ENCODE measurements at places on chromosomes 6 and 20.

GRCh38 chr20:42313704-42314103 lies 695.5 kb upstream of the CHD6 start:
- no peak for DNase-seq

- no peak for DNase-seq
Measured at GRCh38 chr6:33320315-33321181, 3.0 kb upstream of the ZBTB22 start.

DNA sequence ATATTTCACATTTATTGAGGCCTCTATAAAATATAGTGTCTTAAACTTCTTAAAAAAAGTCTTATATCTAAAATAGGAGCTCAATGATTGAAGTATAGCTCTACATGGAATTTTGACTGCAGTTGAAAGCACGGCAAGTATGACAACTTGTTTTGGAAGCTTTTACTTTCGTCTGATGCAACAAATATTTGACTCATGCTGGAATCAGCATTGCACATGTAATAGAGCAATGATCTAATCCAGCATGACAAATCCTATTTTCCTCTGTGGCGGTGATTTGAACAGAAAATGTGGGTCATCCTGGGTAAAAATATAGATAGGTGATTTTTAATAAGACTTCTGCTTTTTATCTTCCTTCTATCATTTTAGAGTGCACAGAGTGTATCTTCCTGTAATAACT lies 111.6 kb downstream of the TINAG start:
- DNase-seq, result no peak

DNA sequence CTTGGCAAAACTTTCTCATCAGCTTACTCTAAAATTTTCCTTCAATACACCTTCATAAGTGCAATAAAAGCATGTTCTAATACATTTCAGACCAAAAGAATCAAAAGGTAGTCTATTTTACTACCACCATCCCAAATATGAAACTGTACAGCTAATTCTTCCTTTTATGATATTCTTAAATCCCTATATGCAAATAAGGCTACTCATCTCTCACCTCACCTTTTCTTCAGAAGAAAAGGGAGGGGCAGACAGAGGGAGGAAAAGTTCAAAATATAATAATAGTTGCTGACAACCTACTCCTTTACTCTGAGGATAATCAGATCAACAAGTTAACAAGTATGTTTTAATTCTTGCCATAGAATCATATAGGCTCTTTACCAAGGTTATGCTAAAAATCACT lies 7.4 kb downstream of the C6orf120 start:
- no peak for DNase-seq

GRCh38 chr20:17681726-17682102 lies 328 bp downstream of the RRBP1 start:
- DNase-seq, result no peak

GRCh38 chr20:56762401-56762800 lies 133.3 kb downstream of the TFAP2C start:
- DNase-seq, result no peak

GRCh38 chr6:21615504-21615903 lies 22.0 kb downstream of the SOX4 start:
- DNase-seq, result no peak

GRCh38 chr6:117276778-117277316 lies 11.5 kb downstream of the VGLL2 start:
- no peak for DNase-seq

- DNase-seq, result no peak
Measured at GRCh38 chr6:11999246-11999645, 12.9 kb upstream of the HIVEP1 start.

GRCh38 chr6:169160091-169160854 lies 93.4 kb downstream of the THBS2 start:
- DNase-seq, result no peak

- no peak for DNase-seq
Measured at GRCh38 chr6:37531437-37532036, 31.8 kb upstream of the CCDC167 start.

DNA sequence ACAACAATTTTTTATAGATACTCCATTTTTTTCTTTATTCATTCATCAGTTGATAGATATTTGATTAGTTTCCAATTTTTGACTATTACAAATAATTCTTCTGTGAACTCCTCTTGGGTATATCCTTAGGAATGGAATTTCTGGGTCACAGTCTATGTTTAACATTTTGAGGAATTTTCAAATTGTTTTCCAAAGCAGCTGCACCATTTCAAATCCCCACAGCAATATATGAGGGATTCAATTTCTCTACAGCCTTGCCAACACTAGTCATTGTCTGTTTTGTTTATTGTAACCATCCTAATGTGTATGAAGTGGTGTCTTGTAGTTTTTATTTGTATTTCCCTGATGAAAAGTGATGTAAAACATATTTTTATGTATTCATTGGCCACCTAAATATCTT lies 320.3 kb upstream of the DEFB112 start:
- no peak for DNase-seq

- DNase-seq, result no peak
Measured at GRCh38 chr6:31578184-31579118, 3.1 kb downstream of the TNF start.

DNA sequence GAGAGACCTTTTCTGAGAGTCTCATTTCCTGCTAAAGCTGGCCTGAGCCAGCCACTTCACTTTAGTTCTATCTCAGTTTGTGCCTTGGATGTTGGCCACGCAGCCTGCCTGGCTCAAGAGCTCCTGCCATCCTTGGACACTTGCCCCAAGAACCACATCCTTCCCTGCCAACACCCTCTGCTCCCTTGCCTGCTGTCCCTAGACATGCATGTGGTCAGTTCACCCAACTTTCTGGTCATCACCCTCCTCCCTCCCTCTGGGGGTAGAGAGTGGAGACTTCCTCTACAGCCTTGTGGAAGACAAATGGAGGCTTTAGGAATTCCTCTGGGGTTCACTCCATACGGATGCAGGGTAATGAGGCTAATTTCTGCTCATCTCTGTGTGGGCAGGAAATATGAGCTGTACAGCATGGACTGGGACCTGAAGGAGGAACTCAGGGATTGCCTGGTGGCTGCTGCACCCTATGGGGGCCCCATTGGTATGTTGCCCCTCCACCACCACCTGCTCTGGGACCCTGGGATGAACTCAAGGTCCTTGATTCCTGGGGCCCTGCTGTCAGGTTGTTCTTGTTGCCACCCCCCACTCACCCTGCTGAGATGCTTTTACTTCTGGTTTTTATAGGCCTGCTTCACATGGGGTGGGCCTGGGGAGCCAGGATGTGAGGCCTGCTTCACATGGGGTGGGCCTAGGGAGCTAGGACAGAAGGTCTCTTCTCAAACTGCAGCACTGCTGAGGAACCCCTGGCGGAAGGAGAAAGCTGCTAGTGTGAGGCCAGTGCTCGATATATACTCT lies 13.8 kb upstream of the PTPRA start:
- DNase-seq, result no peak

DNA sequence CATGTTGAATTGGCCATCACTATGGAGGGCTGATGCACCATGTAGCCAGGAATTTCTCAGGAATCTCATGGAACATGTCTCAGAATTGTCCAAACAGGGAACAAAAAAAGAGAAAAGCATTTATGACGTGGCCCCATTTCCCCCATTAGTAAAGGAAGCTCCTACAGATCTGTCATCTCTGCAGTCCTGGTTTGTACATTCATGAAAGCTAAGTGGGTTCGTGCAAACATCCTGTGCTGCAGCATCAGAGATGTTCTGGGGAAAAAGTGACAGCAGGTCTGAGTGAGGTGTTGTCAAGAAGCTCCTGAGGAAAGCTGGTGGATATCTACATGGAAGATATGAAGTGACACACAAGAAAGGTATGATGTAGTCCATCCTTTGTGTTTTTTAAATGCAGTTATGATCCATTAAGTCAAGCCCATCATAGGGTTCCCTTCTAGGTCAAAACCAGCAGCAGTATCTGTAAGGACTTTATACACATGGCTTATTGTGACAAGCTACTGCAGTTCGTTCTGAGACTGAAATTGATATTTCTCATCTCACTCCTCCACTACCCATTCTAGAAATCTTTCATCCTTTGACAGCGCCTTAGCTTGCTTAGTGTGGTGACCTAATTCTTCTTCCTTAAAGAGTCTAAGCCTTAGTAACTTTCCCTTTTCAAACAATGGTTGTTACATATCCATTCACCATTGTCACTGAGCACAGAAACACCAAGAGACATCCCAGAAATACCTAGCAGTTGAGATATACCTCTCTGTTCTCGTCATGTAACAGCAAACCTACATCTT lies 200.0 kb upstream of the TCF21 start:
- DNase-seq, result no peak

DNA sequence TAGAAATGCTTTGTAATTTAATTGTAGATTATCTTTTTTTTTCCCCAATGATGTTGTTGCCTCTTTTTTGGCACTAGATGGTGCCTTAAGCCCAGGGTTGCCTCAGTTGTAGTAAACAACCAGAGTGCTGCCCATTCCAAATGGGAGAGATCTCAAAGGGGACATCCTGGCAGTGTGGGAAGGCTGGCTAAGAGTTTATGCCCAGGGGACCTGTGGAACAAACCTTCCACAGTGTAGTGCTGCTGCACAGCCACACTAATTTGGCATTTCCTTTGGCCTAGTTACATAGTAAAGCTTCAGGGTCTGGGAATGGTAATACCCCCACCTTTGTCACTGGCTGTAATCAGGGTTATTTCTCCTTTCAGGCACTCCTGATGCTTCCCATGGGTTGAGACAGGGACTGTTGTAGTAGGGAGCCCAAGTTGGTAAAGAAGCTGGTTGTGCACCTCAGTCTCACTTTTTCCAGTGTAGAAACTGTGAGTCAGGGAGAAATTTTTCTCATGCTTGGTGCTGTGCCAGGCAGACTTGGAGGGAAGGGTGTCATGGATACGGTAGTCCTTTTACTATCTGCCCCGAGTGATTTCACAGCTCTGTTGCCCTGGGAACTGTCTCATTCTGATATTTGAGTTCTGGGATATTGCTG lies 177.8 kb upstream of the ECI2 start:
- no peak for DNase-seq

GRCh38 chr6:107803957-107804356 lies 20.2 kb downstream of the SCML4 start:
- DNase-seq, result no peak

GRCh38 chr6:129181001-129181400 lies 298.1 kb downstream of the LAMA2 start:
- DNase-seq, result no peak

DNA sequence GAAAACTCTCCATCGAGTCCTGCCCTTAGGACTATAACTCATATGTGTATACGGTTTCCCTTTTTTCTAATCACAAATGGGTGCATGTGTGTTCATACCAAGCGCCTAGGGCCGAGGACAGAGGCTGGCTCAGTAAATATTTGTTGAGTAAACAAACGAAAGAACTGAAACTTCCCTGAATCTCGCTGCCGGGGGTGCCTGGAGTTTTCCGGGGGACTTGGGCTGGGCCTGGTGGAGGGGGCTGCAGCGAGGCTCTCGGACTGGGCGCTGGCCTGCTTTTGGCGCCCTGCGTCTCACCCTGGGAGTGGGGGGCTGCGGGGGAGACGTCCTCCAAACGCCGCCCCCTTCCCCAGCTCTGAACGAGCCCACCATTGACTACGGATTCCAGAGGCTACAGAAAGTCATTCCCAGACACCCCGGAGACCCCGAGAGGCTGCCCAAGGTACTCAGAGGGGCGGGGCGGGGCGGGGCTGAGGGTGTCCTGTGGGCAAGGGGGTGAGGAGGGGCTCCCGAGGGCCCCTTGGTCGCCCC lies 49.0 kb downstream of the CPXM1 start:
- DNase-seq, result no peak

- DNase-seq, result no peak
Measured at GRCh38 chr6:32224696-32225095, 829 bp upstream of the NOTCH4 start.

GRCh38 chr6:24148154-24148570 lies 22.1 kb downstream of the NRSN1 start:
- DNase-seq, result no peak

- no peak for DNase-seq
Measured at GRCh38 chr6:88662163-88662580, 301.2 kb downstream of the RNGTT start.

- peak; percentile 31 for DNase-seq
Measured at GRCh38 chr20:44153636-44154043, 33.3 kb downstream of the JPH2 start.

GRCh38 chr6:121205569-121205968 lies 128.7 kb downstream of the TBC1D32 start:
- DNase-seq, result no peak

- peak; percentile 55 for DNase-seq
Measured at GRCh38 chr20:34522969-34523871, 7.0 kb downstream of the DYNLRB1 start.

DNA sequence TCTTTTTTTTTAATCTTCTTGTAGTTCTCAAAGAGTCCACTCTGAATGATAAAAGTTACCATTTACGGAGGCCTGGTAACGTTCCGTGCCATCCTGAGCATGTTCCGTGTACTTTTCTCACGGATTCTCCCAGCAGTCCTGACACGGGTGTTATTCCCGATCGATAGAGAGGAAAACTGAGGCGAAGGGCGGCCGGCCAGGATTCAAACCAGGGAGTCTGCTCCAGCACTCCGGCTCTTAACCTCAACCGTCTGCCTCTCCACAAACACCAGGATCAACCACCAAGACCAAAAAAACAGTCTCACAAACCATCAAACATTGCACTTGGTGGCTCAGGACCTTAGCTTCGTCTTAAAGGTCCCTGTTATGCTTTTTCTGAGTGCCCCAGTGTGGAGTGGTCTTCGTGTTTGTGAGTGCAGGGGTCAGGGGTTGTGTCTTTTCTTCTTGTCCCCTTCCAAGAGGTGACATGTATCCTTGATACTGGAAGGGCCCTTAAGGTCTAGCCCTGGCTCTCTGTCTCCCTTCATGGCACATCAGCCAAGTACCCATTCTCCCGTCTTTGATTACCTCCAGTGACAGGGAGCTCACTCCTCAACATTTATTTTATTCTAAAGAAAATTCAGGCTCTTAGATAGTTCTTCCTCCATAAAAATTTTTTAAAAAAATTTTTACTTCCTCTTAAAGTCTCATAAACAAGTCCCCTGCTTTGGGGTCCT lies 35.1 kb downstream of the SRC start:
- DNase-seq, result no peak

DNA sequence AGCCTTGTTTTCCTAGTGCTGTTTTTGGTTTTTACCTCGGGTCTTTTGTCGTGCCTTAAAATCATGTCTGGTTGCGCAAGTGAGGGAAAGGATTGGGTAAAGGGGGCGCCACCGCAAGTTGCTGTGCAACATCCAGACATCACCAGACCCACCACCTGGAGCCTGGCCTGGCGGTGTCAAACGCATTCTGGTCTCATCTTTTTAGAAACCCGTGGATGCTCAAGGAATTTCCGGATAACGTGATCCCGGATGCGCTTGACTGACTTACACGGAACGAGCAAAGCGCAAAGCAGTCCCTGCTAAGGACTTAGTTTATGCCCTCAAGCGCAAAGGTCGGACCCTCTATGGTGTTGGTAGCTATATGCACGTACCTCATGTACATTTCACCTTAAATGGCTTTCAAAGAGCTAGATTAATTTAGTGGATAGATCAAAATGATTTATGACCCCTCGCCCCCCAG lies 105.2 kb downstream of the OR2B2 start:
- no peak for DNase-seq

- no peak for DNase-seq
Measured at GRCh38 chr6:7770111-7770510, 44.2 kb downstream of the BMP6 start.

GRCh38 chr6:6924708-6925107 lies 183.1 kb upstream of the RREB1 start:
- no peak for DNase-seq

- no peak for DNase-seq
Measured at GRCh38 chr6:1310628-1311399, 1.1 kb upstream of the FOXQ1 start.

All from activated CD4-positive, alpha-beta T cell treated with anti-CD3 and anti-CD28 coated beads, Interleukin-2, amount 50 U/mL, for 1 hour (primary cell).